ENCODE measurements at places on chromosomes 5 and 9. TPM values are rescaled to one million over a fixed set of nuclear protein-coding genes. Genes with fewer than 3 reads are reported as not detected.

GRCh38 chr9:122988920-122989621 is 44.4 kb upstream of the GPR21 start:
- no peak for DNase-seq

- DNase-seq: no peak
Measured at GRCh38 chr5:120464627-120465435, 731 bp downstream of the PRR16 start.

DNA sequence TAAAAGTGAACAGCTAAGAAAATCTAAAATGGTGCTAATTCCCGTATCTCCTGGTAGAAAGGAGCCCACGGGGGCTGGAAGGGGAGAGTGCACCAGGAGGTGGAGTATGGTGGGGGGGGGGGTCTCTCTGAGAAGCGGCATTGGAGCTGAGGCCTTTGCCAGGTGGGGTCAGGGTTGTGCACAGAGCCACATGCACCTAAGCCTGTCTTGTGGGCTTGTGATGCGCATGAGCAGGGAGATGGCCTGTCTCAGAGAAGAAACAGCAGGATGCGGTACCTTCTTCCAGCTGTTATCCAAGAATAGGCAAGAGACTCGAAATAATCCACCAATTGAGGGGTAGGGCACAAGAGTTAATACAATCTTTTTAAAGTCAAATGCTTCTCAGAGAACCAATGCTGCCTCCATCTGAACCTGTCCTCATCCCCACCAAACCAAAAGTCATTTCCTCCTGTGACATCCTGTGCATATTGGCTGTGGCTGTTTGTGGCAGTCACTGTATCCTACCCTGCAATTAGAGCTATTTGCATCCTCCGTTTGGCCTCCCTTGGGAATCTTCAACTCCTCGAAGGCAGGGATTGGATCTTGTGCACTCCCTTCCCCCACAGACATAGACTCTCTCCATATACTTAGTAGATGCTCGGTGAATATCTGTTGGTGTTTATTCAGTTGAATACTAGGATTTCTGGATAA is 45.4 kb downstream of the FGF1 start:
- DNase-seq: no peak

DNA sequence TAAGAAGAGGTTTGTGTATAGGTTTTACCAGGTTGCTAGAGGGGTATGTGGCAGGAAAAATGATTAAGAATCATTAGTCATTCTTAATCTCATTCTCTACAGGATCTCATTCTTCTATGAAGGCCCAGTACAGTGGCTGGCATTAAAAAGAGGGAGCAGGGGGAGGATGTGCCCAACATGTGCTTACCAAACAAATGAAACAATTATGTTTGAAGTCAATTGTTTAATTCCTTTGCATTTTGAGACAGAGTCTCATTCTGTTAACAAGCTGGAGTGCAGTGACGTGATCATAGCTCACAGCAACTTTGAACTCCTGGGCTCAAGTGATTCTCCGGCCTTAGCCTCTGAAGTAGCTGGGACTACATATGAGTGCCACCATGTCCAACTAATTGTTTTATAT is 23.0 kb downstream of the FNIP1 start:
- DNase-seq: no peak

TEX48 gene
- total RNA-seq: not detected

PTGES gene
- 11.1 TPM for total RNA-seq

ROR2 gene
- total RNA-seq: 4.5 TPM

DNA sequence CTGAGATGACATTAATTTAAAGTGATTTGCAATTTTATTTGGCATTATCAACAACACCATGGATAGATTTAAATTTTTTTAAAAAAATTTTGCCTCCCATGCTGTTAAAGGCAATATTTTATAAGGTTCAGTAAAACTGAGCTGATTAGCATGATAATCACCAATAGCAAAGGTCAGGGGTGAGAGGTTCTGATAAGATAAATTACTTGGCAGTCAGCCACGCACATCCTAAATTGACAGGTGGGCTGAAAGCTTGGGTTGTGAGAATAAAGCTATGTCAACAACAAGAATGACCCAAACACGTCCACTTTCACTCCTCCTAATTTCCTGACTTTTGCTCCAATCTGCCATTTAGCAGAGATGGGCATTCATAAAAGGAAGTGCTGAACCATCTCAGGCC is 127.1 kb downstream of the LHFPL2 start:
- no peak for DNase-seq

GRCh38 chr5:94969174-94969573 is 315.7 kb downstream of the MCTP1 start:
- DNase-seq: no peak

SOX30 gene
- 0.24 TPM for total RNA-seq

DNA sequence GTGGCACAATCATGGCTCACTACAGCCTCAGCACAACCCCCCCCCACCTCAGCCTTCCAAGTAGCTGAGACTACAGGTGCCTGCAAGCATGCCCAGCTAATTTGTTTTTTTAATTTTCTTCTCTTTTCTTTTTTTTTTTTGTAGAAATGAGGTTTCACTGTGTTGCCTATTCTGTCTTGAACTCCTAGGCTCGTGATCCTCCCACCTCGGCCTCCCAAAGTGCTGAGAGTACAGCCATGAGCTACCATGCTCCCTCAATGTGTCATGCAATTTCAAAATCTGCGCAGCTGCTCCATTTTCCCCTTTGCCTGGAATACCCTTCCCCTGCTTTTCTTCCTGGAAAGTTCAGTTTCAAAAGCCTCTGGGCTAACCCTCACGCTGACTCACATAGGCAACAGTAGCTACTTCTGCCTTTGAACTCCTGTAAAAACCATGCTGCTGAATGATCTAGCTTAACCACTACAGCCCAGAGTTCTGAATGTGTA is 71.0 kb upstream of the IL7R start:
- DNase-seq: no peak

- no peak for DNase-seq
Measured at GRCh38 chr9:107269681-107270080, 13.4 kb upstream of the RAD23B start.

Data from thymus (tissue), 14 donors.